Stimulated activated CD8-positive, alpha-beta memory T cell treated with anti-CD3 and anti-CD28 coated beads, Interleukin-15, amount 100 ng/mL, for 24 hours (primary cell): ENCODE measurements at places on chromosomes 4 and X.

DNA sequence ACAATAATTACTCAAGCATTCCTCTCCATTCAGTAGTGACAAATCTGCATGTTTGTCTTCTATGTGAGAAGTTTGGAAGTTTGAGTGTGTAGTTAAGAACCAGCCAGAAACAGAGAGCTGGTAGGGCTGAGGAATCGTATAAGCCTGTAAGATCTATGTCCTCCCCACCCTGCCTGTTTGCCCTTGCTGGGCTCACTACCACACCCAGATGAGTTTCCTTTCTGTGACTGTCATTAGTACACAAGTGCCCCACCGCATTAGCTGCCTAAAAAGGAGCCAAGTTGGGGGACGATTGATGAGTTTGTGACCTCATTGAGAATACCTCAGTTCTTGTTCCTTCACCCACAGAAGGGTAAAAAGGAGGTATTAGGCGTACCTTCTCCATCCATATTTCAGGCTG is 28.3 kb downstream of the DOCK11 start:
- no peak for DNase-seq

DNA sequence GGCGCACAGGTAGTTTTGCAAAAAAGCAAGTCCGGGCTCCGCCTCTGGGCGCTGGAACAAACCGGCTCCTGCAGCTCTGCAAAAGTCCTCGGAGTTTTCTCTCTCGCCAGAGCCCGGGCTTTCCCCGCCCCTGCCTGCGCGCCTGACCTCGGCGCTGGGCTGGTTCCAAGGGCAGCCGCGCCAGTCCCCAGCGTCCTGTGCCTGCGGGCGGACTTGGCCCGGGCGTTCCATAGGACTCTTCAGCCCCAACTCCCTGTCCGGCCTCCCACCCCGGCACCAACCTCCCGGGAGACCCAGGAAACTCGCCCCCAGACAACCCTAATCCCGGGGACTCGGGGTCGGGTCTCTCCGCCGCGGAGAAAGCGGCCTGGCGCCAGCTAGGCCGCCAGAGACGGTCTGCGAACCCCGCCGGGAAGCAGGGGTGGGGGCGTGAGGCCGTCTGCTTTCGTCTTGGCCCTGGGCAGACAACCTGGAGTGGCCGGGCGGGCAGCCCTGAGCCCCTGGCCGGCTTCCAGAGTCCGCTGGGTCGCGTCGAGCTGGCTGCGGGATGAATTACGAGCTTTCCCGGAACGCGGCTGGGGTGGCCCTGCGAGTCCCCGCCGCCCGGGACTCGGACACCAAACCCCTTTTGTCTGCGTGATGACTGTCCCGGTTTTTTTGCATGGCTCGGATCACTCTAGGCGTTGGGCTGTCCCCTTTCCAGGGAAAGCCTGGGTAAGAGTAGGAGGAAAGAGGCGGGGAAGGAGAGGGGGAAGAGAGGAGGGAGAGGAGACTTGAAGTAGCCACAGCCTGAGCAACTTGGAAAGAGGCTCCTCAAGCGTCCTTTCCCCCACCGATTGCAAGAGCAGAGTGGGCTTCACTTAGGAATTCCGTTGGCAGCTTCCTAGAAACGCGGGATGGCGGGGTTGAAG is 916 bp downstream of the MXRA5 start:
- no peak for DNase-seq

GRCh38 chrX:1264556-1264955 is 4.1 kb upstream of the CSF2RA start:
- no peak for DNase-seq

- DNase-seq, result no peak
These were observed 427 bp downstream of the ZNF182 start for GRCh38 chrX:48003367-48003757.

- no peak for DNase-seq
These were observed 185.6 kb downstream of the RAP1GDS1 start for GRCh38 chr4:98446499-98447375.

DNA sequence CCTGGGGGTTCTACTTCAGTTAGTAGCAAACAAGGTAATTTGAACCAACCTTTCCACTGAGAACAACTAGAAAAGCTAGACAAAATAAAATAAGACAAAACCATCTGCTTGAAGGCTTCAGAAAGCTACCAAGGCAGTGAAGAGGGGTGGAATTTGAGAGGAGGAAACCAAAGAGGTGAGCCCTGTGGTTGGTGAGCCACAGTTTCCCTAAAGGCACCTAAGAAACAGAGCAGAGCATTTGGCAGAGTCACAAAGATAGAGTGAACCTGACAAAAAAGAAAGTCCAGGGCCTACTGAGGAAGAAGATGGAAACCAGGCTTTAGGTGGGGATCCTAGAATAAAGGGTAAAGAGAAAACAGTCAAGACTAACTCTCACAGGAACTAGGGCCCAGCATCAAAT is 44.3 kb downstream of the CHST7 start:
- DNase-seq, result no peak

GRCh38 chr4:24146127-24146526 is 256.3 kb upstream of the PPARGC1A start:
- no peak for DNase-seq

GRCh38 chrX:8147226-8147625 is 23.8 kb downstream of the VCX2 start:
- DNase-seq, result no peak

DNA sequence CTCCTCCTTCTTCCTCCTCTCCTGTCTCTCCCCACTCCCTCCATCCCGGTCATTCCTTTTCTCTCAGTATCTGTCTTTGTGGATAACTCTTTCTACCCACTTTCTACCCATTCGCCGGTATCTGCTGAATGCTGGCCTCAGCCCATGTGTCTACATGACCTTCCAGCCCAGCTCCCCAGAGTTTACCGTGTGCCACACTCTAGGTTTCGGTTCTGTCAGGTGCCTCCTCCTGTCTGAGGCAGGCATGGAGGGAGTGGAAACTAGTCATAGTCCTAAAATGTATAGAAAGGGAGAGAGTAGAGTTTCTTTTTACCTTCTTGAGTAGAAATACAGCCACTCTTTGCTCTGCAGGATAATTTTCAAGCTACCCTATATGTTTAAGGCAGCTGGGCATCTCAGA is 33.5 kb upstream of the SCRG1 start:
- DNase-seq, result no peak

GRCh38 chr4:94508806-94509205 is 57.1 kb downstream of the PDLIM5 start:
- no peak for DNase-seq

GRCh38 chr4:13097971-13098370 is 386.2 kb downstream of the RAB28 start:
- no peak for DNase-seq

DNA sequence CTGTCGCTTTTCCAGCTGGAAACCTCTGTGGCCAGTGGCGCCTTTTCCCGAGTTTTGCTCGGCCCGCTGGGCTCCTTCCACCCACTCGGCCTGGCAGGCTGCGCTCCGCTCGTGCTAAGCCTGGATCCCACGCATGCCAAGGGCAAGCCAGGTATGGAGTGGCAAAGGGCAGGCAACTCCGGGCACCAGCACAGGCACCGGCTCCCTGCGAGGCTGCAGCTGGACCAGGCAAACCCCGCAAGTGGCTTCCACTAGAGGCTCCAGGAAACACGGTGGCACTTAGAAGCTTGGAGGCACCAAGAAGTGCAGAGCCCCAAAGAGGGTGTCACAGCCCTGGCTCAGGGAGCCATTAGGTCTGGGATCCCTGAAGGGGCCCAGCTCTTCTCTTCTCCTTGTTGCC is 59.5 kb downstream of the PPA2 start:
- no peak for DNase-seq

GRCh38 chrX:38151441-38151840 is 69.2 kb downstream of the SRPX start:
- no peak for DNase-seq

GRCh38 chr4:59068722-59069418 is 1958.7 kb upstream of the IGFBP7 start:
- no peak for DNase-seq

DNA sequence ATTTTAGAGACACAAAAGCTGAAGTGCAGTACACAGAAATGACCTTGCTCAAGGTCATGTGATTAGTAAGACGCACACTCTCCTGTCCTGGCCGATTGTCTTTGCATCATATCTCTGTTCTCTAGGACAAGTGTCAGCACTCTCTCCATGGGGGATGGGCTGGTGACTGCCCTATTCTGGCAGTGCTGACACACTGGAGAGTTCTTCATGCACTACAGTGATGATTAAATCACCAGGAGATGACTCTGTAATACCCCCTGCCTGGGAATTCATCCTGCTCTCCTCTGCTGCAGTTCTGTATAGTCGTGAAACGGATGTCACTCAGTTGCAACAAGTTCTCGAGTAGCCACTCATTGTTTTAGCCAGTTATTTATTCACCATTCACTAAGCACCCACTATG is 5.3 kb upstream of the SHISA3 start:
- no peak for DNase-seq

DNA sequence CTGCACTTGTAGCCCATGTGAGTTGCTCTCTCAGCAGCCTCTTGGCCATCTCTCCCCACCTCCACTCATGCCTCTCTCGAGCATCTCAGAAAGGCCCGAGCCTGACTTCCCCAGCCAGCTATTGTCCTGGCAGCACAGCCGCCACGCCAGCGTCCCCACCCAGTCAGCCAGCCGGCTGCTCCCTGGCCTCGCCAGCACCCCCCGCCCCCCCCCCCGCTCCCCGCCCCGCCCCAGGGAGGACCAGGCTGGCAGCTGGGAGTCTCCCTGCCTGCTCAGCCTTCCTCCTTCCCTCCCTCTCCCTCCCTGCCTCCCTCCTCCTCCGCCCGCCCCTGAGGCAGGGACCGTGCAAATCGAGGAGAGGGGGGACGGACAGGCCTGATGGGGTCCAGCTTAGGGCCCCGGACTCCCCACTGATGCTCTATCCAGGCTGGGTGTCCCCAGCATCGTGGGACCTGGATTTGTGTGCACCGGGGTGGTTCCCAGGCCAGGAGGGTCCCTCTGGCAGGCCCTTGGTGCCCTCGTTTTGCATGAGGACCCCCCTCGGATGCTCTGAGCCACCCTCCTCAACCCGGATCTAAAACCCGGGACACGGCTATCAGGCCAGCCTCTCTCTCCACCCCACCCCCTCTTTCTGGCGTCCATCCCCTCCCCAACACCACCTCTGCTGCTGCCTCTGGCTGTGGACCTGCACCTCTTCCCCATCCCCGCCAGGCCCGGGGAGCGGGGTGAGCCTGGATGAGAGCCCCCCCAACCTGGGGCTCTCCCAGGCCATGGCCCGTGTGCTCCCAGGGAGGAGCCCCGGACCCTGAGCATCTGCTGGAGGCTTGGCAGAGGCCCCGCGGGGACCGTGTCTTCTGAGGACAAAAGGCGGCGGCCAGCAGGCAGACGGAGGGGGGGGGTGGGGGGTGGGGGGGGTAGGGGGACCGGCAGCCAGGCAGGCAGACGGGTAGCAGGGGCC is at the start of gene GPR173:
Gene GPR173, plus strand, starts transcription at position 621 of the 958 bp plus-strand sequence. CDS start 27,833 bp downstream, outside the sequence.
- DNase-seq, result no peak

DNA sequence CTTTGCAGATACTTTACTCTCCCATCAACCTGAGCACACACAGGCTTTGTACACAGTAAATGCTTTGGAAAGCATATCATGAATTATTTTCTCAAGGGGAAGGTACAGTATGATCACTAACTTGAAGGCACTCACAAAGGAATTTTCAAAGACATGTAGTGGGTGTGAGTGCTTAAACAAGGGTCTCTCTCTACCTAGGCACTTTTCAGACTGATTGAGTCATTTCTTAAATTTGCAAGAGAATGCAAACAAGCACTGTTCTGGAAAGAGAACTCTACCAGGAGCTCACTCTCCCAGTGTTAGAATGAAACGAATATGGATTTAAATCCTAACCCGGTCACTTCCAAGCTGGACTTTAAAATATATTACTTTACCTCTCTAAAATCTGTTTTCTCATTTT is 85.7 kb downstream of the MAML3 start:
- DNase-seq, result no peak

DNA sequence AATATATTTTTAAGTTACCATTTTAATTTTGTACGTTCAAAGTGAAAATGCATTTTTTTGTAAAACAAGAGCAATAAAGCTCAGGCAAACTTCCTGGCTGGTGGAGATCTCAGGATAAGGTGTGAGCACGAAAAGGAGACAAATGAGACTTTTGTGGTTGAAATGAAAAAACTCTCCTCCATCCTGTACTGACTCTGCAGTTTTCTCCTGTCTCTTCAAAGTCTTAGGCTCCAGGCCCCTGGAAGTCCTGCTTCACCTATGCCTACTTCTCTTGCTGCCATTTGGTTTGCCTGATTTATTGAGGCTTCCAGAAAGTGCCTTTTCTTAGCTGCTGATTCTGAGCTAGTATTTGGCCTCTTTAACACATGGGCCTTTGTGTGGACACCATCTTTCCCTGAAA is 77.7 kb downstream of the MAML3 start:
- DNase-seq, result no peak

DNA sequence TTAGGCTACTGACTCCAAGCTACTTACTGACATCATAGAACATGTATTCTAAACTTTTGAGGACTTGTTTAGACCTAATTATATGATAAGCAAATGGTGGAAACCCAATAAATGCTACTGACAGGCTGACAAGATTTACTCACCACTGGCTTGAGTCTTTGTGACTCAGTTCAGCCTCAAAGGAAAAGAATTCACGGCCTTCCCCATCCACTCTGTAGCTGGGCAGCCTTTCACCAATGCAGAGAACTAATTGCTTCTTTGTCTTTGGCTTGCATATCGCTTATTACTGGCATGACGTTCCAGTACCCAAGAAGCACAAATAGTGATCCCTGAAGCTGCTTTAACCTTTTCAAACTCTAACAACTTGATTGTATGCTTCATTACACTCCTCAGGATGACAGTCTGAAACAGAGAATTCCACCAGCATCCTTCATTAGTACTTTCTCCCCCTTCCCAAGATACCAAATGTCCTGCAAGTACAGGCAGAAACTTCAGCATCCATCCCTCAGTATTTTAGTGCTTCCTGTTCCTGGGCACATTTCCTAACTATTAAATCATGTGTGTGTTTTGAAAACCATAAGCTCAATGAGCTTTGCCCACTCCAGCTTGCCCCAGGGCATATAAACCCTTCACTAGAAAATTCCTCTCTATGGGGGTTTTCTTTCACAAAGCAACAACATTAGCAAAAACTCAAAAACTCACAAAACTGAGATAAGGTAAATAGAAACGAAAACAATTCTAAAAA is 298.1 kb upstream of the SLC7A11 start:
- DNase-seq, result no peak

DNA sequence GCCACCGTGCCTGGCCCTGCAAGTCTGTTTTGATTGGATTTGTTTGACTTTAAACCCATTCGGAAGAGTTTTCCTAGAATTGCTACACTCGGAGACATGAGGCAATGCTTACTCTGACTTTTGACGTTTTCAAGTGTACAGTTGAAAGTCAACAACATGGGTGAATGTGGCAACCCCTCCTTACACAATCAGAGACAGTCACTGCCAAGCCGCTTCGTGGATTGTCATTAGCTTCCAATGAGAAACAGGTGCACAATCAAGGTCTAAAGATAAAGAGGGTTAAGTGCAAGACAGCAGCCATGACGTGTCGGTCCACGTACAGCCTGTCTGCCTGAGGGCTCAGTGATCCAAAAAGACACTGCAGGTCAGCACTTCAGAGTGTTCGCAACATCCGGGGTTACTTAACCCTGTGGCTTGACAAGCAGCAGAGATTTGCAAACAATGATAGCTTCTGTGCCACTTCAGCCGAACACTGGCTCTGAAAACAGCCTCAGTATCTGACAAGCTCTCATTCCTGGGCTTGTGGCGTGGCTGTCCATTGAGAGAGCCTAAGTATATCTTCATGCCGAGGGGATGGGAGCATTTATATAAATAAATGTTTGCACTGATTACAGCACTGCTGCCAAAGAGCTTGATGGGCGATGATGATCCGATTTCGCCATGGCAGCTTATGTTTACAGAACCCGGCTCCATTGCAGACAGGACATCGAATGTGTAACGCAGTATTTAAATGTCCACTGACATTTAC is 180.0 kb downstream of the DHRSX start:
- no peak for DNase-seq
